Stimulated activated CD4-positive, alpha-beta T cell treated with anti-CD3 and anti-CD28 coated beads, Interleukin-15, amount 100 ng/mL, for 1 hour (primary cell): ENCODE measurements at places on chromosomes 16 and 17.

DNA sequence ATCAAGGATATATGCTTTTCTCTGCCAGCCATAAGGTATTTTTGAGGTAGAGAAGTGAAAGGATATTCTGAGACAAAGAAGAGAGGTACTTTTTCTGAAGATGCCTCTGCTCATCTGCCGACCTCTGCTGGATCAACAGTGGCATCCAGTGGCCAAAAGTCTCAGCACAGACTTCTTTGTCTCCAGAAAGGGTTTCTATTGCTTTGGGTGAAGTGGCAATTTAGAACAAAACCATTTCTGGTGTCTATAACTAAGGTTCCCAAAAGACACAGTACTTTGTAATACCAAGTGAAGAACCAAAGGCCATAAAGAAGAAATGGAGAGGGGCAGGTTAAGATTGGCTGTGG is 155.2 kb upstream of the C17orf78 start:
- no peak for DNase-seq

DNA sequence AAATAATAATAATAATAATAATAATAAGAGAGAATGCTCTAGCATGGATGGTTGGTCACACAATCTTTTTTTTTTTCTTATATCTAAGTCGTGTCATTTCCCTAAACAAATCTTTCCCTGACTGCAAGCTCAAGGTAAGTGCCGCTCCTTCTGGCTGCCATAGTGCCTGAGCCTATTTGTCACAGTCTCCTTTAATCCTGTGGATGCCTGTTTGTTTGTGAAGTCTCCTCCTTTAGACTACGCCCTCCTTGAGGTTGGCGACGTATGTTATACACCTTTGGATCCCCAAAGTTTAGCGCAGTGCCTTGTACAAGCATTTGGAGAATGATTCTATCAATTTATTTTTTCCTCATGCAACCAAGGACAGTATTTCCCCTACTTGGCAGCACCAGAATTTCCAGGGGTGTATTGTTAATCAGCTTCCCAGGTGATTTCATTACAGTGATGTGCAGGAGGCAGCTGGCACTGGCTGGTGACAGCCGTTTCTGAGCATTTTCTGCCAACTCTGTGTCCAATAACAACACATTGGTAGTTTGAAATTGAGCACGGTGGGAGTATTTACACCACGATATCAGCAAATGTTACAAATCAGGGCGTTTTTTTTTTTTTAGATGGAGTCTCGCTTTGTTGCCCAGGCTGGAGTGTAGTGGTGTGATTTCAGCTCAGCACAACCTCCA is 26.6 kb downstream of the TMEM238L start:
- no peak for DNase-seq

DNA sequence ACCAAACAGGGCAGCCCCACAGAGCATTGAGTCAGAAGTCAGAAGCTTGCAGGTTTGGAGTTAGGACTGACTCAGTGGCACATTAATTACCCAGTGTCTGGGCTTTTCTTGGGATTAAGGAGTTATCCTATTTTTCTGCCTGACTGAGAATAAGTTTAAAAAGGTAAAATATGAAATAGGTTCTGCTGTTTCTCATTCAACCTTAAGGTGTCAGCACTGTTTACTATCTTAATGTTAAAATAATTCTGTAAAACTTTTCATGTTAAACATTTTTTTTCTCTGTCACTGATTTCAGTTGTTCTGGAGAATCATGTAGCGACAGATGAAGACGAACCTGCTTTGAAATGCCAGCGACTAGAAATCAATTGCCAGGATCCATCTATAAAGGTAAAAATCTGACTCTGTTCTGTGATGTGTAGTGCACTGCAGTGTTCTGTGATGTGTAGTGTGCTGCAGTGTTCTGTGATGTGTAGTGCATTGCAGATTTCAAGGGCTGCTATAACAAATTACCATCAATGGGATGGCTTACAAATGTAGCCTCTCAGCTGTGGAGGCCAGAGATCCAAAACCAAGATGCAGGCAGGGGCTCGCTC is 128.0 kb downstream of the LAT start:
- no peak for DNase-seq

- DNase-seq = no peak
Measured at GRCh38 chr17:36824678-36825101, 112.6 kb upstream of the LHX1 start.

- DNase-seq = peak; percentile 29
Measured at GRCh38 chr17:14211801-14212200, 24.9 kb downstream of the CDRT15 start.

DNA sequence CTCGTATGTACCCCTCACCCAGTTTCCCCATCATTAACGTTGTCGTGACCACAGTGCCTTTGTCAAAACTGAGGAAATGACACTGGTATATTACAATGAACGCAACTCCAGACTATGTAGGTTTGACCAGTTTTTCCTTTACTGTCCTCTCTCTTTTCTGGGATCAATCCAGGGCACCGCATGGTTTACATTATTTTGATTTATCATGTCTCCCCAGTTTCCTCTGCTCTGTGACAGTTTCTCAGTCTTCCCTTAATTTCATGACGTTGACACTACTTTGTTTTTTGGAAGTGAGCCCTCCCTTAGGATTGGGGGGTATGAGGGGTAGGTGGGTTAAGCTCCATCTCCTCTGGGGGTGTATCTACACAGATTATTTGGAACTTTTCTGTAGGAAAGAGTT is 76.1 kb upstream of the LGALS9 start:
- no peak for DNase-seq
